ENCODE measurements at places on chromosomes 16 and 17.

- no peak for DNase-seq
These were observed 723 bp downstream of the TMEM186 start for GRCh38 chr16:8796469-8797363.

DNA sequence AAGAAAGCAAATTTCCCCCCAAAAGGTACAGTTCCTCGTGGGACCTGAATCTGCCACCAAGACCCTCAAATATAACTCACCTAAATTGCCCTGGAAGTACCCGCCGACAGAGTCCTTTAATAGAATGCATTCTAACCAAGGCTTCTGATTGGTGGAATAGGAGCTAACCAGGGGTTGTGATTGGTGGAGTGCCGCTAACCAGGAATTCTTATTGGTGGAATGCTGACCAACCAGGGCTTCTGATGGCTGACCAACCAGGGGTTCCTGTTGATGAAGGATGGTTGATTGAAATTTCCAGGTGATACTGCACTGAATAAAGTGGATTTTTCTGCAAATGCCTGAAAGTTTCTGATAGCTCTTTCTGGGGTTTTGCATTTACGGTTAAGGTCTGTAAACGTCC lies 6.5 kb downstream of the TFAP4 start:
- no peak for DNase-seq

- no peak for DNase-seq
These were observed 339.4 kb downstream of the SEC14L1 start for GRCh38 chr17:77480199-77480508.

- DNase-seq: no peak
These were observed 1.2 kb downstream of the GALK1 start for GRCh38 chr17:75763613-75764416.

GRCh38 chr16:4409081-4409932 lies 7.1 kb downstream of the CORO7 start:
- no peak for DNase-seq

- no peak for DNase-seq
These were observed 386.6 kb downstream of the SEC14L1 start for GRCh38 chr17:77527409-77527808.

- DNase-seq: peak; percentile 48
These were observed 32.4 kb downstream of the DCAKD start for GRCh38 chr17:45018848-45019711.

- no peak for DNase-seq
These were observed 409.4 kb upstream of the ERCC4 start for GRCh38 chr16:13510425-13511151.

GRCh38 chr17:8405499-8406016 lies 7.9 kb upstream of the RNF222 start:
- DNase-seq: no peak

DNA sequence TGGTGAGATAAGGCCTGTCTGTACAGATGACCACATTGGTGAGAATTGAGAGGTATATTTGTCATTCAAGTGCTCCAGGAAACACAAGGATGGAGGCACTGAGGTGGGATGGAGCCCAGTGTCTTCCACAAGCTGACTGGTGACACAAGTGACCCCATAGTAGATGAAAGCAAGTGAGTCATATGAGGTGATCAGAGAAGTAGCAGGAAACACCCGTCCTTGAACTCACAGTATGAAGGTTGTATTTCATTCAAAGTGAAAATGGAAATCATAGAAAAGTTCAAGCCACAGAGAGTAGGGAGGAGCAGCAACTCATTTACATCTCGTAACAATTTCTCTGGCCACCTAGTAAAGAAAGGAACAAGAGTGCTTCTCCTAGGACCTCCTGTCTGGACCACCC lies 609.8 kb downstream of the HS3ST4 start:
- DNase-seq: no peak

GRCh38 chr17:39933912-39934311 lies 6.4 kb downstream of the LRRC3C start:
- DNase-seq: no peak

- DNase-seq: no peak
These were observed 15.6 kb downstream of the B4GALNT2 start for GRCh38 chr17:49148171-49148570.

GRCh38 chr16:48452991-48453760 lies 68.0 kb upstream of the SIAH1 start:
- no peak for DNase-seq

All from activated CD4-positive, CD25-positive, alpha-beta regulatory T cell treated with anti-CD3 and anti-CD28 coated beads, Interleukin-2, amount 50 U/mL, for 72 hours (primary cell).